T-helper 2 cell (primary cell): ENCODE measurements at places on chromosomes 1 and 21.

DNA sequence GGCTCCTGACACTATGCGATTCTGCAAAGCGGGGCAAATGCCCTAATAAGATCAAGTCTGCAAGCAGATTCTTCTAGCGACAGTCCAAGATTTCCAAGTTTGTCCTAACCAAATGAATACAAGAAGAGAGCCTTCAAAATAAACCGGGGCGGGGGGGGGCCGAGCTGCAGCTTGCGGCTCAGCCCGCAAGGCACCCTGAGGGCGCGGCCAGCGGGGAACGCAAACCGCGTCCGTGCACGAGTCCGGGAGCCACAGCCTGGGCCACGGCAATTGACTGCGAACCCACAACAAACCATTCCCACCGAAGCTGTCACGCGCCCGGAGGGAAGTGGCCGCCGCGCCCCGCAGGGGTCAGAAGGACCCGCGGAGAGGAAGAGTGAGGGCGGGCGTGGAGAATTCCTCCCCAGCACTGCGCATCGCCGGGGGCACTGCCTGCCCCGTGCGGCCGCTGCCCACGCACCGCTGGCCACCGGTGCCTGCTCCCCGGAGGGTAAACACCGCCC is 687 bp downstream of the TGFBR3 start:
- DNase-seq: peak; percentile 69

- DNase-seq: no peak
Measured at GRCh38 chr1:181135815-181136737, 47.6 kb downstream of the IER5 start.

DNA sequence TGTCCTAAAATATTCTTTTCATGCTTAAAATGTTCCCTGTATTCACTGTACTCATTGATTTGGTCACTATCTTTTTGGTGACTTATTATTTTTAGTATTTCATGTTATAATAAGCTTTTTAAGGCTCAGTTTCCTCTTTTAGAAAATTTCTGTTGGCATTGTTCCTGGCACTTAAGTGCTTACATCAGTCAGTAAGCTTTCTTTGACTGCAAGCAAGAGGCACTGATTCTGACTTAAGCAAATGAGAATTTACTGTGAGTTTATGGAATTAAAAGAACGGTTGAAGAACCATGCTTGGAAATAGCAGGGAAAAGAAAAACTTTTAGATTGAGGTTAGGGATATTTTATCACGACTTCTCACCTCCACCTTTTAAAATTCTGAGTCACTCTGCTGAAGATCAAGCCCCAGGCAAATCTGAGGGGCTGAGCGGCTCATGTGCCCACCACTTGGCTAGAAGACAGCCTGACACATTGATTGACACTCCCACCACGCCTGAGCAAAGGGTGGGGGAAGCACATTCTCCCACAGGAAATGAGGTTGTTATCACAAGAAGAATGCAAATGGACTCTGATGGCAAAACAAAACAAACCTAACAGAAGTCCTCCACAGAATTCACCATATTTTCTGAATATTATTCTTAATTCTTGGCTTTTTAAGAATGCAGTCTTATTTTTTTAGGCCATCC is 102.8 kb downstream of the KCTD3 start:
- no peak for DNase-seq

- DNase-seq: no peak
Measured at GRCh38 chr1:244361764-244362473, 89.8 kb downstream of the ADSS2 start.

GRCh38 chr21:24824209-24824608 is 783.1 kb downstream of the MRPL39 start:
- no peak for DNase-seq

DNA sequence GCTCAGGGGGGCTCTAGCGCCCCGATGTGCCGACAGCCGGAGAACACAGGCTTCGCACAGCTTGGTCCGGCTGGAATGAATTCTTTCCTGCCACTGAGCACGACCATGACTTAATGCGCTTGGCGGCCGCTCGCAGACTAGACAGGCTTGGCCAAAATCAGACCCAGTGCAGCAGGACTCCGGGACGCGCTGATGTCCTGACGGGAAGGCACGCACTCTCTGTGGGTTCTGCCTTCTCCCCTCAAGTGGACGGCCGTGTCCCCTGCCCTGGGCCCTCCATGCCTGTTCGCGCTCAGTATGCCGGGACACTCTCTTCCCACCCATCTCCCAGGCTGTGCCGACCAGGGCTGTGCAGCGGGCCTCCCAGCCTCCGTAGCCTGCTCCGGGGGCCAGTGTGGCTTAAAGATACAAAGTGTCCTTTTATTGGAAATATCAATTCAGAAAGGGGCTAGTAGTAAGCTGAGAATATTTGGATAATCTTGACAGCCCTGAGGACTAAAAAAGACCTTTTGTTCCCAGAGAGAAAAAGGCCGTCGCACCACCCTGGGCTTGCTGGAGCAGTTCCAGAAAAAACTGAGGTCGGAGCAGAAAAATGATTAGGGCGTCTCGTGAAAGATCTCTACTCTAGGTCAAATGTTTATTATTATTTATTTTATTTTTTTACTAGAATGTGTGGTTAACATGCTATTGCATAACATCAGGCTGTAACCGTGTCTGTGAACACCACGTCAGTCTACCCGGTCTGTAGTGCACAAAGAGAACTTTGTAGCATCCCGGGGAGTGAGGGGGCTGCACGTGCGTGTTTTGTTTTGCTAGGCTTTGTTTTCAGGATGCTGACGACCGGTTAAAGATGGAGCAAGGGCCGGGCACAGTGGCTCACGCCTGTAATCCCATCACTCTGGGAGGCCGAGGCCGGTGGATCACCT is 88.1 kb upstream of the ARHGEF16 start:
- no peak for DNase-seq
